ENCODE measurements at places on chromosomes 16 and 17. TPM values are rescaled to one million over a fixed set of nuclear protein-coding genes. Genes with fewer than 3 reads are reported as not detected.

GRCh38 chr16:60729051-60729450 lies 1307.2 kb downstream of the CDH8 start:
- H3K4me3 ChIP-seq = no peak overlapping the region
- no peak overlapping the region for H3K27ac ChIP-seq
- no peak for DNase-seq
- H3K4me1 ChIP-seq = no peaks in the 10 kb centered on the region
- no peaks in the 10 kb centered on the region for H3K36me3 ChIP-seq

DNA sequence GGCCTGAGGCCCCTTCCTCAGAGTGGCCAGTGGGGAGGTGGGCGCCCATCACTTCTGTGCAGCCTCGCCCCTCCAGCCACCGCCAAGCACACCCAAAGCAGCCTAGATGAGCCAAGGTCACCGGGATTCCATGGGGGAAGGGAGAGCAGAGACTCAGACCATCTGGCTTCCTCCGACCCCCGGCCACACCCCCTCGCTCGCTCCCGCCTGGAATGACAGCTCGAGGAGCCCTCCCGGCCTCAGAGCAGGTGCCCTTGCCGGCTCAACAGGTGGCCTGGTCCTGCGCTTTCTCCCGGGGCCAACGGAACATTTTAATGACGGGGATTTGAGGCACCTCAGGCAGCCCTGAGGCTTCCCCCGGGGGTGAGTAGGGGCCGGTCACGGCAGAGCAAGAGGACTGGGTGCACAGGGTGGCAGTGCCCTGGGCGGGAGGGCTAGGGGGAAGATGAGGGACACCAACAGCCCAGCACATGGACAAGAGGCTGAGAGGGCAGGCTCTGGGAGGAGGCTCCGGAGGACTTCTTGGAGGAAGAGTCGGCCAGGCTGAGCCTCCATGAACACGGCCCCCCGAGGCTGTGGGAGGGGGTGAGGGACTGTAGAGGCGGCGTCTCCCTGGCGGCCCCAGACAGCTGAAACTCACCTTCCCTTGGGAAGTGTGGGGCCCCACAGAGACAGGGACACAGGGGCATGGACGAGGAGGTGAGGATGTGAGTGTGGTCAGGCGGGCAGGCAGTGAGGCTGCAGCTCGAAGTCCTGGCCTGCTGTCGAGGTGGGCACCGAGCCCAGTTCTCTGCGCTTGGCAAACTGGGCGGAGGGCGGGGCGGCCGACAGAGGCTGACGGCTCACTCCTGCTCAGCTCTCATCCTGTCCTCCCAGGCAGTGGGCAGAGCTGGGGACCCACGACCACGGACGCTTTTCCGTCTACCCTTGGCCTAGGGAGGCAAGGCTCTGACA lies 12.5 kb upstream of the C1QTNF8 start:
- no peak for DNase-seq
- no peak overlapping the region for H3K4me3 ChIP-seq
- H3K4me1 ChIP-seq = peaks cover 10% of the 10 kb centered on the region
- H3K27ac ChIP-seq = no peak overlapping the region
- H3K36me3 ChIP-seq = no peaks in the 10 kb centered on the region

DNA sequence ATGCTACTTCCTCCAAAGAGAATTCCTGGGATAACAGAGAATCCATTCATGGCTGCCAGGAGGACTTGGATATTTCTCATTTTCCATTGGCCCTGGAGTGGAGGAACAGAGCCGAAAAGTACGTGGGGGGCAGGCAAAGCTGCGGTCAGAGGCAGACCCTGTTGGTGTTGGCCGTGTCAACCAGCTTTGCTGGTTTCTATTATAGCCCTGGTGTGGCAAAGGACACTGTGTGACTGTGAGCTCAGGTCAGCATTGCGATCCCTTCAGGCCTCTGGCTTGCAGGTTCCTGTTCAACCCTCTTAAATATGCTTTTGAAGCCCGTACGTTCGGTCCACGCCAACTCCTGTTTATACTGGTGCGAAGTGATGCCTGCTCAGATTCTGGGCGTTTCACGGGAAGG lies 596.2 kb downstream of the MAF start:
- H3K4me1 ChIP-seq = peaks cover 6% of the 10 kb centered on the region
- no peak for DNase-seq
- H3K27ac ChIP-seq = no peak overlapping the region

GRCh38 chr16:11640987-11641817 lies 27.1 kb upstream of the SNN start:
- DNase-seq = no peak
- H3K4me3 ChIP-seq = no peak overlapping the region
- peaks cover 21% of the 10 kb centered on the region for H3K4me1 ChIP-seq
- no peaks in the 10 kb centered on the region for H3K36me3 ChIP-seq
- no peaks in the 10 kb centered on the region for H3K27me3 ChIP-seq

- no peaks in the 10 kb centered on the region for H3K36me3 ChIP-seq
- H3K4me1 ChIP-seq = peaks cover 34% of the 10 kb centered on the region
- H3K4me3 ChIP-seq = no peak overlapping the region
- H3K27me3 ChIP-seq = peaks cover 7% of the 10 kb centered on the region
Observed at GRCh38 chr17:48629411-48629759, 3.2 kb upstream of the HOXB9 start.

Gene RFWD3
- total RNA-seq = 36.3 TPM

Data from vagina (tissue), 2 donors.